Activated naive CD4-positive, alpha-beta T cell treated with anti-CD3 and anti-CD28 coated beads, Interleukin-2, amount 50 U/mL, for 72 hours (primary cell): ENCODE measurements at places on chromosomes 5 and 9.

DNA sequence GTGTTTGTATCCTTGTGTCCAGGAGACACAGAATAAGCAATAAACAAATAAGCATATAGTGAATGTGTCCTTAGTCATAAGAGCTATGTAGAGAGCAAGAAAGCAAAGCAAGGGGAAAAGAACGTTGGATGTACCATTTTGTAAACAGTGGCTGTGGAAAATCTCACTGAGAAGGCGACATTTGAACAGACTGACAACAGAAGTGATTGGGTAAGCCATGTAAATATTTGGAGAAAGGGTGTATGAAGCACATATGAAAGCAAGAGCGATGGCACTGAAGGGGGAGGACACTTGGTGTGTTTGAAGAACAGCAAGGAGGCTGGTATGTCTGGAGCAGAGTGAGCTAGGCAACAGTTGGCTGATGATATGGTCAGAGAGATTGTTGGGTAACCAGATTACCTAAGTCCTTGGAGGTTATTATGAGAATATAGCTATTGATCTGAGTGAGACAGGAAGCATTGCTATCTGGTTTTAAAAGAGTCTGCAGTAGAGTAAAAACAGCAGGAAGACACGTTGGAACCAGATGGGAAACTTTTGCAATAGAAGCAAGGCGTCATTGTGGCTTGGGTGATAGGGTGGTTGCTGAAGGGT lies 115.5 kb upstream of the IL7R start:
- DNase-seq = no peak

- DNase-seq = no peak
Observed at GRCh38 chr9:88819476-88819875, 171.8 kb upstream of the S1PR3 start.

DNA sequence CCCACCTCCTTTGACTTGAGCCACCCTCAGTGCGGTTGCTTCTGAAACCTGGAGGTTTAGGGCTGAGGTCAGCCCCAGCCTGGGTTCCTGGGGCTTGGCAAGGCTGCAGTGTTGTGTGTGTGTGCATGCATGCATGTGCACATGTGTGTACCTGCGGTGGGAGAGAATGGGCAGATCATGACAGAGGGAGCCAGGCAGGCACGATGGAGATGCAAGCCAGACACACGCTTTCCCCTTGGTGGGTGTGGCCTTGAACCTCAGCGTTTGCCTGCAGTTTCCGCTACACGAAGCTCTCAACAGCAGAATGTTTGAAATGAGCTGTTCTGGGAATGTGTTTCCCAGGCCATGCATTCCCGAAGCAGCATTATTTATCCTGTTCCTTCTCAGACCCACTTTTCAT lies 65.9 kb upstream of the RAPGEF1 start:
- no peak for DNase-seq

DNA sequence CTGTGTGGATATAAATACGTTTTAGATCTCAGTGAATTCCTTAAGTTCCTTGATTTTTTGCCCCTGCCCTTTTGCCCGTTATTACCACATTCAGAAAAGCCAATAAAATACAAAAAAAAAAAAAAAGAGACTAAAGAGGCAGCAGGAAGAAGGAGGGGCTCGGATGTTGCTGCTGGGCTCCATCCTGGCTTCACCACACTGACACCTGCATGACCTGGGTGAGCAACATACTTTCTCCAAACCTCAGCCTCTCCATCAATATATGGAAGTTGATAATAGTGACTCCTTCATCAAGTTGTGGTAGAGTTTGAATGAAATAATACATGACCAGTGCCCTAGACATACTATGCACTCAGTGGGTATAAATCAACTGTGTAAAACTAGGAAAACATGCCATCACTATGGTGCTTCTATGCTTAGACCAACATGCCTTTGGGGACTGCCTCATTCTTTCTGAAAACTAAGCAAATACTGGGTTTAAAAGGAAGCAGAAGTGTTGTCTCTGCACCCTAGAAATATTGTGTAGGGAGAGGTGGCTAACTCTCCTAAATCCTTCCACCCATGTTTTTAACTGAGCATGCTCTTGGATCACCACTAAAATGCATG lies 243.0 kb downstream of the PIK3R1 start:
- no peak for DNase-seq

GRCh38 chr5:79075646-79076426 lies 6.3 kb downstream of the BHMT2 start:
- no peak for DNase-seq

- no peak for DNase-seq
Observed at GRCh38 chr5:159779481-159779880, 136.8 kb upstream of the ADRA1B start.

GRCh38 chr5:161306351-161306995 lies 240.1 kb downstream of the GABRB2 start:
- DNase-seq = no peak

GRCh38 chr9:549455-549997 lies 292.0 kb upstream of the DMRT1 start:
- no peak for DNase-seq

- peak; percentile 5 for DNase-seq
Observed at GRCh38 chr5:5140479-5141338, 579 bp downstream of the ADAMTS16 start.

DNA sequence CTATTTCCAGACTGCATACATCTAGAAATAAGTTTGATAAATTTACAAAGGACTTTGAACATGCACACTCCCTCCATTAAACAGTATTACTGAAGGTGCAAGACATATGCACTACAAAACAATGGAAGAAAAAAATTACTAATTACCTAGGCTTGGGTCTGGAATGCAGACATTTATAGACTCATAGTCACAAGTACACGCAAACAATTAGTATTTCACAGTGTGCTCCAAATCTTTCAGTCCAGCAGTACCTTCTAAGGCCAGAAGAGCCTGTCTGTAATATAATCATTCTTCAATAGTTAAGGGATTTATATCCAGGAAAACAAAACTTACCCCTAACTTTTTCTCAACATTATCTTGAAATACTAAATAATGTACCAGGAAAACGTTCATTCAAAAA lies 11.2 kb downstream of the RICTOR start:
- no peak for DNase-seq

GRCh38 chr5:122286541-122286940 lies 25.5 kb upstream of the SNCAIP start:
- no peak for DNase-seq

GRCh38 chr5:136808756-136809155 lies 443.4 kb upstream of the TRPC7 start:
- DNase-seq = no peak

GRCh38 chr9:121286973-121287741 lies 19.2 kb downstream of the GSN start:
- no peak for DNase-seq

DNA sequence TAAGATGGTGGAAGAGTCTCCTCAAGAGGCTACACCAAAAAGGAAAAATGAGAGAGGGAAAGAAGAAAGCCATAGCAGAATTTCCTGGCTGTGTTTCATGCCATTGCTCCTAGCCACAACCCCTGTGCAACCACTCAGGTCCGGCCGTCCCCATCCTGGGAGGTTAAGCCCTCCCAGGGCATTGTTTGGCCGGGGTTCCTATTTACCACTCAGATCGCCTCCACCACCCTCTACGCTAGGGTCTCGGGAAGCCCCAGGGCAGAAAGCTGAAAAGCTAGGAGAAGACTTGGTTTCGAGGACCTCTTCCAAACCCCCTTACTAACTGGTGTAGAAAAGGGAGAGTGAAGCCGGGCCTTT lies 715 bp downstream of the RC3H2 start:
- DNase-seq = peak; percentile 46

DNA sequence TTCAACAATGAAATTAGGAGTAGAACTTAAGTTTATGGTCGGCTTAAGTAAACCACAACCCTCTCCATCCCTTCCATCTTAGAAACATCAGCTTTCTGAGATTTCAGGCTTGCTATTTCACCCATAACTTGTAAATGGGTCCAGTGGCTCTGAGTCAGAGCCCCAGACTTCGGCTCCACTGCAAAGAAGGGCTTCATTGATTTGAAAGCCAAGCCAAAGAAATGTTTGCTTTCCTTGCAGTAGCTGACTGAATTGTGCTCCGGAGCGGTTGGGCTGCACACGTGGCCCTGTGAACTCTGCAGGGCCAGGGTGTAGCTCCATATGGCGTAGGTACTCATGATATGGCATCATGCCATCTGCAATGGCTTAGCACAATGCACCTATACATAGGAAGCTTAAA lies 57.0 kb downstream of the NREP start:
- DNase-seq = no peak

GRCh38 chr5:150020249-150020648 lies 19.7 kb downstream of the HMGXB3 start:
- DNase-seq = no peak

DNA sequence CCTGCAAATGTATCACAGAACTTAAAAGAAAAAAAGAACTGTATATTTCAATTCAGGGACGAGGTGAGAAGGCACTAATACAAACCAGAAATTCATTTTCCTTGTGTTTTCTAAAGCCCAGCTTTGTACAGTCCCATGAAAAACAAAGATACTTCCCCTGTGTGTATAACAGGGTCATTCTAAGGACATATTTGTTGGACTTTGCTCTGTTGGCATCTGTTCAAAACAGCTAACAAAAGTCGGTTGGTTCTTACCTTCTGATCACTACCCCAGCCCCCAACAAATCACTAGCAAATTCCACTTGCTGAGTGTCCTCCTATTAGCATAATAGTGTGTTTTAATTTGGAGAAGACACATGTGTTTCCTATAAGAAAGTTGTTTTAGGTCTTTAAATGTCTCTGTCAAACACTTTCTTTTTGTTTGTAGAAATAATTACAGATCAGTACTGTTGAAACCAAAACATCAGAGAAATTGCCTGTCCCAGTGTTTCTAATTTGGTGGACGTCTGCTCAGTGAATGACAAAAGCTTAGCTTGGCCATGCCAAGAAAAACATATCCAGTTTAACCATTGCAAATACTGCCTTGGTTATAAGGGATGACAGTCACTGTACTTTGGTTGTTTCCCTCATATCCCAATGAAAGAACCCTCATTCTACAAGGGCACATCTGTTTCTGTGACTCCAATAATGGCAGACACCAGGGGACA lies 480.5 kb downstream of the EBF1 start:
- no peak for DNase-seq

DNA sequence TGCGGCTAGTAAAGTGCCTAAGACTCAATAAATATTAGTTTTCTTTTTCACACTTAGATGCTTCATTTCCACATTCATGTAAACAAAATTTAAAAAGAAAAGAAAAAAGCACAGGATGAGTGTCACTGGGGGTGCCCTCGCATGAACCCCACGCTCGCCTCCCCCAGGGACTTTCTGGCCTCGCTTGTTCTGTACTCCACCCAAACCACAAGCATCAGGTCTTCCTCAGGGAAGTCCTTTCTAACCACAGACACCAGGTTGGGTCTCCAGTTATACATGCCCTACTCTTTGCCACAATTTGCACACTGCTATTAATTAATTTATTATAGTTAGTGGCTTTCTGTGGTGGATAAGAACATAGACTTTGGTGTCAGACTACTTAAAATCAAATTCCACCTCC lies 92.4 kb downstream of the RORB start:
- DNase-seq = no peak

DNA sequence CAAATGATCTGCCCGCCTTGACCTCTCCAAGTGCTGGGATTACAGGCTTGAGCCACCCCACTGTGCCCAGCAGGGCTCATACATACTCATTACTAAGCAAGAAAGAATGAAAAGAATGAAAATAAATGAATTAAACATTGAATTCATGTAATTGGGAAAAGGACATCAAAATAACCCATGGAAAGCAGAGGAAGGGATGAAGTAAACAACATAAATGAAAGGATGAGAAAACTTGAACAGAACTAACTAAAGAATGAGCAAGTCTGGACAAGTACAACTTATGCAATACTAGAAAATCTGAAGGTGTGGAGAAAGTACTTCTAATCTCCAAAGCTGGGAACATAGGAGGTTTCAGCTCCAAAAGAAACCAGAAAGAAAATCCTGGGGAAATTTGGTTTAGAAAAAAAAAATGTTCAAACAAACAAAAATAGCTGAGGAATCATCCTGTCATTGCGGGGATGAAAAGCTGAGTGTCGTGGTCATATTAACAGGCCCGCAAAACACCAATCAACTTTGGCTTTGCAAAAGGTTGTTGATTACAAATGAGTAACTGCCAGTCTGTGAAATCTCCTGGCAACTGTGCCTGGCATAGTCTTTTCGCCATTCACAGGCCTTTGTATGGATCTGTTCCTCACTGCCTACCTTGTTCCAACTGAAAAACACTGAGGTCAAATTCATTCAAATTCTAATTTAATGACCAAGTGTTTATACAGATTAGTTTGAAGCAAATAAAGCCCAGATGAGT lies 2.3 kb upstream of the AK3 start:
- no peak for DNase-seq

GRCh38 chr5:88813805-88814575 lies 69.0 kb downstream of the MEF2C start:
- DNase-seq = no peak

GRCh38 chr5:95241161-95241560 lies 43.7 kb downstream of the MCTP1 start:
- DNase-seq = no peak

DNA sequence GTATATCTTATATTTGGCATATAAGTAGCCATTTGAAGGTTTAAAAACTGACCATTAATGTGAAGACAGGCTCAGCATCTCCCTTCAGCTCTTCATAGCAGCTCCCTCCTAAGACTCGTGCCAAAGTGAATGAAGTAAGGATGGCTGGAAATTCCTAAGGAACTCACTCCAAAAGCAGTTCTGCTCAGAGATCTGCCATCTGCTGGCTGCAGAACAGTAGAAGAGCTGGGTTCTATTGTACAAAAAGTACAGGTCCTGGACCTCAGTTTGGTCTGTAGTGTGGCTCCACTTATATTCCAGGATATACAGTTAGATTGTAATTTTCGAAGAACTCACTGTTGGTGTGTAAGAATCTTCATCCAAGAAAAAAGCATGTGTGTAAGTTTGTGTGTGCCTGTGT lies 104.9 kb upstream of the RUSC2 start:
- no peak for DNase-seq

DNA sequence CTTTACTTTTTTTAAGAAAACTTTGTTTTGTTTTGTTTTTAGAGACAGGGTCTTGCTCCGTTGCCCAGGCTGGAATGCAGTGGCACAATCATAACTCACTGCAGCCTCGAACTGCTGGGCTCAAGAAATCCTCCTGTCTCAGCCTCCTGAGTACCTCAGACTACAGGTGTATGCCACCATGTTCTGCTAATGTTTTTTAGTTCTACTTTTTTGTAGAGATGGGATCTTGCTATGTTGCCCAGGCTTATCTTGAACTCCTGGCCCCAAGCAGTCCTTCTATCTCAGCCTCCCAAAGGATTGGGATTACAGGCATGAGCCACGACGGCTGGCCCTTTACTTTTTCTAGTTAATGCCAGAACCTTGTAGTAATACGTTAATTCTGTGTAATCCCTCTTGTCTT lies 36.0 kb downstream of the IPO11 start:
- DNase-seq = no peak
